ENCODE measurements at places on chromosomes 6 and 20. TPM values are rescaled to one million over a fixed set of nuclear protein-coding genes. Genes with fewer than 3 reads are reported as not detected.

DNA sequence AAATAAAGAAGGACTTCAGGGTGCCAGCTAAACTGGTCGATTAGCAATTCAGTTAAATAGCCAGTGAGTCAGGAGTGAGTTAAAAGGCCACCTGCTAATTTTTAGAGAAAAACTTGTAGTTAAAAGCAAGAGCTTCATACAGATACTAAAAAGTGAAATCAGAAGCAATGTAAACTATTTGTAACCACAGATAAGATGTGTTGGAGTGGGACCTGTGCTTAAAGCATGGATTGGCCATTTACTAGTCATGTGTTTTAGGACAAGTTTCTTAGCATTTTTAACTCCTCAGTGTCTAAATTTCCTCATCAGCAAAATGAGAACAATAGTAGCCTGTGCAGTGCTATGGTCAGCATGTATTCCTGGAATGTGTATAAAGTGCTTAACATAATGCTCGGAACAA is 23.8 kb upstream of the HDDC2 start:
- peak; percentile 25 for DNase-seq

- DNase-seq: peak; percentile 48
Measured at GRCh38 chr6:1396952-1397868, 7.8 kb downstream of the FOXF2 start.

DNA sequence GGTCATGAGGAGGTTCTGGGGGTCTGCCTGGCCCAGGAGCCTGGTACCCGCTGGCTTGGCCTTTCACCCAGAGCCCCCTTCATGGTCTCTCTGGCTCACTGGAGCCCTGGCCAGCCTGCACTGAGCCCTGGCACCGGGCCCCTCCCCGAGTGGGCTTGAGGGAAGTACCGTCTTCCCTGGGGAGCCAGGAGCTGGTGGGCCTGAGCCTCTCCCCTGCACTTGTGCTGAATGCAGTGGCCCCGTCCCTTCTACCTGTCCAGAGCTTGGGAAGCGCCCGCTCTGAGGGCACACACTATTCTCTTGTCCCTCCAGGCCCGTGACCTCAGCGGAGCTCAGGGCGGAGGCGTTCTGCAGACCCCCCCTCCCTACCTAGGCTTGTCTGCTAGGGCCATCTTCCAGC is 62.2 kb downstream of the TCP11 start:
- no peak for DNase-seq

DNA sequence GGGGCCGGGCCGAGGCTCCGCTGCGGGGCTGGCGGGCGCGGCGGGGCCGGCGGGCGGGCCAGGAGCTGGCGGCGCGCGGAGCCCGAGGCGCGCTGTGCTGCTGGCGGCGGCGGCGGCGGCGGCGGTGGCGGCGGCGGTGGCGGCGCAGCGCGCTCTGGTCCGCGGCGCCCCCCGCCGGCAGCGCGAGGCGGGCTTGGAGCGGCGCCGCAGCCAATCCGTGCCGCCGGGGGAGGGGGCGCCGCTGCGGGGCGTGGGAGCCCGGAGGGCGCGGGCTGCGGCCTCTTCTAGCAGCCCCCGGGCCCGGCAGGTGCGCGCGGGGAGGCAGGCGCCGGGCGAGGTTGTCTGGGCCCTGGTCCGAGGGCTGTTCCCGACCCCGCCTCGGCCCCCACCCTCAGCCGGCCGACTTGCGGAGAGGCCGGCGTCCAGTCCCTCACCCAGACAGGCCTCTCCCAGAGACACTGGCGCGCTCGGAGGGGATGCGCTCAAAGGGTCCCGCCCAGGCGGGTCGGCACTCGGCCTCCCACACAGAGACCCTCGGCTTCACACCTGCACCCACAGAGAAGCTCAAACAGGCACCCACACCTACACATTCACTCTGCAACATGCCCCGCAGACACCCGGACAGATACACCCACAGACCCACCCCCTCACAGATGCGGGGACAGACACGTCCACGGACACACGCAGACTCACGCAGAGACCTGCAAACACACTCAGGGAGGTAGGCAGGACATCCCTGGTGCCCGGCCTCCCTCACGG is at the start of gene RIMS4:
Gene RIMS4, minus strand, starts transcription at position 156 of the 759 bp plus-strand sequence. CDS start 275 bp downstream, outside the sequence.
- no peak for DNase-seq

DNA sequence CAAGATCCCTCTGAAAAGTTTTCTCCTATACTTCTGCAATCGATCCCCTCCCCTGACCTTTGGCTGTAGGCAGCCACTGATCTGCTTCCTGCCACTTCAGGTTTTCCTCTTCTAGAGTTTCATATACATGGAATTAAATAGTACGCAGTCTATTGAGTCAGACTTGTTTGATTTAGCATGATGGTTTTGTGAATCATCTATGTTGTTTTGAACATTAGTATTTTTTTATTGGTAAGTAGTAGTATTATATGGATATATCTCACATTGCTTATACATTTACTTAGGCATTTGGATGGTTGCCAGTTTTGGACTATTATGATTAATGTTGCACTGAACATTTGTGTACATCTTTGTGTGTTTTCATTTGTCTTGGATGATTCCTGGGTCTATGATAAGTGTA is 518.0 kb downstream of the CD109 start:
- no peak for DNase-seq

GRCh38 chr6:103273048-103273447 is 1586.7 kb downstream of the HACE1 start:
- DNase-seq: no peak

DNA sequence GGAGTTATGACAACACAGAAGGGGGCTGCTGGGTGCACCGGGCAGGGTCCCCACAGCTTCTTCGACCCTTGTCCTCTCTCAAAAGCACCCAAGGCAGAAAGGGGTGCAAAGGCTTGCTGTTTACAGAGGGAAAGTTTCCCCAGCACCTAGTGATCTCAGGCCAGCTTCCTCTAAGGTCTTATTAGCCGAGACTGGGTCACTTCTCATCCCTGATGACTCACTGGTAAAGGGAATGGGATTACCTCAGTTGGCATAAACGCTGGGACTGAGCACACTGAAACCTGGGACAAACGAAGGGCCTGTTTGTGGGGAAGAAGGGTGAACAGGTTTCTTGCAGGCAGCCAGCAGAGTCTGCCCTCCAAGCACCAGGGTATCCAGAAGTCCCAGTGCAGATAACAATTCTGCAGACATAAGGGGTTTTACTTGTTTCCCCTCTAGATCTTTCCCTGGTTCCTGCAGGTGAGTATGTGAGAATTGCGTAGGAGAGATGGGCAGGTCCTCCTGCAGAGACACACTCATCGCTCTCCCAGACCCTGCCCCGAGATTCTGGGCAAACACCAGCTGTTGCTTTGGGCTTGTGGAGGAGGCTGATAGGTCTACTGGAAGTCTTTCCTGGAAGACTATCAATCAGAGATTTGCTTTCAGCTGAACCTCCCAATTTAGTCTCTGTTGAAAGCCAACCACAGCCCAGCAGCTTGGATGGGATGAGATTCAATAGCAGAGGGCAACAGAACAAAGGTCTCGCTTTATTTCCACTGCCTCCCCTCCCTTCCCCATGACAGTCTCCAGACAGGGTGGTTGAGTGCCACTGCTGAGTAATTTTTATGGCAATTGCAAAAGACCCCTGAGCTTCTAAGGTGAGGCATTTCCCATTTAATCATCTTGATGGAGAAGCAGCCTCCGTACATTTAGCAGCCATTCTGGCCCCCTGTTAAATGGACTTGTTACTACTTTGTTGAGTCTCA is 25.7 kb downstream of the KCNG1 start:
- DNase-seq: peak; percentile 70

DNA sequence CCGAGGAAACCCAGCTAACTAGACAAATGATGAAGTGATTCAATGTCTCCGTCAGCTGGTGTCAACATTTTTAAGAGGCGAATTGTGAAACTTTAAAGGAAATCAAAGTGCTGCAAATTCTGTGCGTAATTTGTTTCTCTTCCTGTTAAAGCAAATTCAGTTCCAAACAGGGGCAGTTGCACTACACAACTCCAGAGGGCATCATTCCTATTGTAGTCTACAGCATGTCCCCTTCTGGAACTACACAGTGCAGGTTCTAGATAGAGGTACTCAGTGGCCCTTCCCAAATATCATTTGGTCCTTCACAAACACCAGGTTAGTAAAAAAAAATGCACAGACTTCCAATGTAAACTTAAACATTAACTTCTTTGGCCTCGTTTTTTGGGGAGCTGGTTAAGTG is 38.3 kb upstream of the SMLR1 start:
- no peak for DNase-seq

- peak; percentile 3 for DNase-seq
Measured at GRCh38 chr6:79498842-79499241, 38.4 kb downstream of the LCA5 start.

DNA sequence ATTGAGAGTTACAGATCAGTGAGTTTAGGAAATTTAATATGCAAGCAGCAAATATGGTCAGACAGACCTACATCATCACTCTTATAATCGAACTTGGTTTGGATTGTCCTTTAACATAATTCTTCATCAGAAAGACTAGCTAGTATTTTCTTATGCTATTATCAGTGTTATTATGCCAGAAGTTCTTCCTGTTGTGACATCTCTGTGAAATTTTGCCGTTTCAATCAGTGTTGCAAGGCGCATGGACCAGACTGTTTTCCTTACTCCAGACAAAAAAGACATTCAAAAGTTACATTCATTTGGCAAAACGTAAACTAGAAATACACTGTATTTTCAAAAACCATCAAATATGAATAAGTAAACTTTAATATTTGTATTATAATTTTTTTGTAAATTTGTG is 5.7 kb upstream of the TENT5A start:
- DNase-seq: no peak

GRCh38 chr6:958488-958887 is 265.5 kb upstream of the EXOC2 start:
- DNase-seq: peak; percentile 76

DNA sequence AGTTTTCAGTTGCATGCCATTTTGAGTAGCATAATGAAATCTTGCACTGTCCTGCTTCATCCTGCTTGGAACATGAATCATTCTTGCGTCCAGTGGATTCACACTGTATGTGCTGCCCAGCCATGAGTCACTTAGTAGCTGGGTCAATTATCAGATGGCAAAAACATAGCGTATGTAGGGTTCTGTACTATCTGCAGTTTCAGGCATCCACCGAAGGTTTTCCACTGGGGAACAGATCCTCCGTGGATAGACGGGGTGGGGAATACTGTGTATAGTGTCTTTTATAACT is 61.4 kb downstream of the IL22RA2 start:
- DNase-seq: peak; percentile 59

DNA sequence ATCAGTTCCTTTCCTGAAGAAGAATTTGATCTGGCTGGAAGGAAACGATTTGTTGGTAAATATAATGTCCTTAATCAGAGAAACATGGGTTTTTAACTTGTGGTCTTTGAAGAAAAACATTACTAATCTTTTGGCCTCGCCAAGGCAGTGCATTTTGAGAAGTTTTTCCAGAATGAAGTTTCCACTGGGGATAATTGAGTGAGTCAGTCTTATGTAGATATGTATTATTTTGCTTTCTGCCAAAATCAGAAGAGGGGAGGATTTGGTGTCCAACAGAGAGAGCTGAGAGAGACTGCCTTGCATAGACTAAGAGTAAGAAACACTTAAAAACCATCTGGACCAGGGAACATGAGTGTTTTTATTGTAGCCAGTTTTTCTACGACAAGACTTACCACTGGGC is 79.9 kb downstream of the FNDC1 start:
- DNase-seq: peak; percentile 64

Gene ZSCAN23
- 3.8 TPM for polyA plus RNA-seq

Gene CDH26
- polyA plus RNA-seq: 0.05 TPM

Gene FOXF2
- polyA plus RNA-seq: 42.5 TPM

All from fibroblast of lung (primary cell).